DND-41 (cell line): ENCODE measurements at places on chromosomes 11 and 22.

GRCh38 chr22:26822313-26822712 is 164.9 kb downstream of the MIAT start:
- no peak for DNase-seq

DNA sequence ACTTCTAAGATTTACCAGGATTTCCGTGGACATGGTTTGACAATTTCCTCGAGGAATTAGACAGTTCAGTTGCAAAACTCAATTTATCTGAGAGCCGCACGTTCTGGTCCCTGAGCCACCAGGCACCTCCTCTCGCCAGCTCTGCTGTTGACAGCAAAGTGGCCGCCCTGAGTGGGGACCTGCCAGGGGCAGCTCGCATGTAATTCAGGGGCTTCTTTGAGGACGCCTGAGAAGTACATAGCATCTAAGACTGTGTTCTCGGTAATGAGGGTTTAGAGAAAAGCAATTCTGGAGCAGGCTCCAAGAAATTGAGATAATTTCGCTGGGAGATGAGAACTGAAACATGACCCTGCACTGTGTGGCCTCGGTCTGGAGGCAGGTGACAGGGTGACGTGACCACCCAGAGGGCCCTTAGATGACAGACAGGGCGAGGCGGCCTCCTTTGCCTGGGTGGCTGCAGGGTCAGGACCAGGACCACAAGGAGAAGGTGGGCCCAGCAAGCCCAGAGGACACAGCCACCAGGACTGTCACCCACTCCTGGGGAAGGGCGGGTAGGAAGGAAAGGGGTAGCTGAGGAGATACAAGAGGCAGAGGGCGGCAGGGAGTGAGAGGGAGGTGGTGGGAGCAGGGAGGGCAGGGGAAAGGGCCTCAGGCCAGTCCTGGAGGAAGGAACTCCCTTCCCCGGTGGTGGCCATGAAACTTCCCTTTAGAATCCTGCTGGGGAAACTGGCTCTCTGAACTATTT is 55.0 kb downstream of the RTL6 start:
- no peak for DNase-seq

GRCh38 chr11:96130061-96130620 is 206.2 kb upstream of the MTMR2 start:
- DNase-seq = no peak

- DNase-seq = no peak
These were observed 943.3 kb downstream of the BRD1 start for GRCh38 chr22:48884324-48884723.

GRCh38 chr22:34696557-34696956 is 369.4 kb upstream of the ISX start:
- peak; percentile 11 for DNase-seq

- no peak for DNase-seq
These were observed 13.2 kb upstream of the SHISAL1 start for GRCh38 chr22:44325718-44326490.

DNA sequence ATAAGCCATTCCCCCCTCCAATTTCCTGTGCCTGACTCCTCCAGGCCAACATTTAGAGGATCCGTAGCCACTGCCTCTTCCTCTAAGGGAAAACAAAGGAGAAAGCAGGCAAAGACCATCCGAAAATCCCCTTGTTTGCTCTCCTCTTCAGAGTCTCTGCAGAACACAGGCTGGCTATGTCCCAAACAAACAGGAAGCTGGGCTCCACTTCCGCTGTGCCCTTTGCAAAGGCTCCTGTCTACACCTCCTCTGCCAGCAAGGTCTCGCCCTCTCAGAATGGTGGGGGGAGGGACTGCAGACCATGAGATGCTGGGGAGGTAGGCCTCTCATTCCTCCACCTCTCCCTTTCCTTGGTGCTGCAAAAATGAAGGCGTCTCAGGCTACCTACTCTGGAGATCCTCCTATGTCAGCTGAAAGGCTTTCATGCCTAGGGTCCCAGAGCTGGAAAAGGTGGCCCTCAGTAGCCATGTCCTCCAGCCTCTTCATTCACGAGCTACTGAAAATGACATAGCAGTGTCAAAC is 596.2 kb downstream of the BUD13 start:
- DNase-seq = no peak

GRCh38 chr11:36094164-36094563 is 150.3 kb downstream of the LDLRAD3 start:
- DNase-seq = no peak

DNA sequence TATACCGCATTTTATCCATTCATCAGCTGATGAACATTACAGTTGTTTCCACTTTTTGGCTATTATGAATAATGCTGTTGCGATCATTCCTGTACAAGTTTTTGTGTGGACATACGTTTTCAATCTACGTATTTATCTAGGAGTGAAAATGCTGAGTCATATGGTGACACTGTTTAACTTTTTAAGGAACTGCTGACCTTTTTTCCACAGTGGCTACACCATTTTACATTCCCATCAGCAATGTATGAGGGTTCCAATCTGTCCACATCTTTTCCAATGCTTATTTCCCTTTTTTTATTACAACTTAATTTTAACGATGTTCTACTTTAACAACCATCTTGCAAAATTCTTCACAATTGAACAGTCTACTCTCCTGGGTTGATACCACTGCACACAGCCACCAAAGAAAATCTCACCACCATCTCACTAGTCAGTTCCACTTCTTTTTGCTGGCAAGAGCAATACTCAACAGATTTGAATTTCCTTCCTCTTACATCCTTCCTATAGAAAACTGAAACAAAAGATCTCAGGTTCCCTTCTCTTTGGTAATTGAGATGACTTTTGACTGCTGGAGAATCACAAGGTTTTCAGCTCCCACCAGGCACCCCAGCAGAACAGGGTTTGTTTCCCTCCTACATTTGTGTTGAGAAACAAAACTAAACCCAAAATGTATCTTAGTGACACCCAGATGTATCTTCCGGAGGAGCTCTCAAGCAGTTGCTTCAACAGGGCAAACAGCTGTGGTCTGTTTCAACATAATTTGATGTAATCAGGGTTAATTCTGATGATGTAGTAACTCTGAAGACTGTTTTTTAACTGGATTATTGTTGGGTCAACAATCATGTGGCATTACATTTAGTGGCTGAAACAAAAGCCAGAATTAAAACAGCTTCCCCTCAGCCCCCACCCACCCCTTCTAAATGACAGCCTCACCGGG is 7.0 kb upstream of the GAB2 start:
- peak; percentile 59 for DNase-seq

- DNase-seq = no peak
These were observed 232.8 kb upstream of the UBASH3B start for GRCh38 chr11:122422682-122423081.

DNA sequence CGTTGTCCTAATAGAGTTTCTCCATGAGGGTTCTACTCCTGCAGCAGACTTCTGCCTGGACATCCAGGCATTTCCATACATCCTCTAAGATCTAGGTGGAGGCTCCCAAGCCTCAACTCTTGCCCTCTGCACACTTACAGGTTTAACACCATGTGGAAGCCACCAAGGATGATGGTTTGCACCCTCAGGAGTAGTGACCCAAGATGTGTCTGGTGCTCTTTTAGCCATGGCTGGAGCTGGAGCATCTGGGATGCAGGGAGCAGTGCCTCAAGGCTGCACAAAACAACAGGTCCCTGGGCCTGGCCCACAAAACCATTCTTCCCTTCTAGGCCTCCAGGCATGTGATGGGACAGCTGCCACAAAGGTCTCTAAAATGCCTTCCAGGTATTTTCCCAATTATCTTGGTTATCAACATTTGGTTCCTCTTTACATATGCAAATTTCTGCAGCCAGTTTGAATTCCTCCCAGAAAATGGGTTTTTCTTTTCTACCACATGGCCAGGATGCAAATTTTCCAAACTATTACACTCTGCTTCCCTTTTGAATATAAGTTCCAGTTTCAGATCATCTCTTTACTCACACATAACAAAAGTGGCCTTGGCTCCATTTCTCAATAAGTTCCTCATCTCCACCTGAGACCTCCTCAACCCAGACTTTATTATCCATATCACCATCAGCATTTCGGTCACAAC is 69.5 kb upstream of the GNAZ start:
- no peak for DNase-seq
